ENCODE measurements at places on chromosomes 5 and 9.

DNA sequence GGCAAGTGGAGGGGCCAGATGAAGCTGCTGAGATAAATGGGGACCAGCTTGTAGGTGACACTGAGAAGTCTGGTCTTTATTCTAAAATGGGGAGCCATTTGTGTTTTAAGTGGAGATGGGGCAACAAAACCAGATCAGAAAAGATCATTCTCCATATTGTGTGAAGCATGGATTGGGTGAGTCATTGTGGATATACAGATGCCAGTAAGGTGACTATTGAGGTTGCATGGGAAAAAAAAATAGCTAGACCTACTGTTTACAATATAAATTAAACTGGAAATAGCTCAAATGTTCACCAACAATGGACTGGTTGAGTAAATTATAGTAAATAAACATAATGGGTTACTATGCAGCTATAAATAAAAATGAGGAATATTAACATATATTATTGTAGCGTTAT is 5.4 kb upstream of the MAP1B start:
- no peak for DNase-seq

DNA sequence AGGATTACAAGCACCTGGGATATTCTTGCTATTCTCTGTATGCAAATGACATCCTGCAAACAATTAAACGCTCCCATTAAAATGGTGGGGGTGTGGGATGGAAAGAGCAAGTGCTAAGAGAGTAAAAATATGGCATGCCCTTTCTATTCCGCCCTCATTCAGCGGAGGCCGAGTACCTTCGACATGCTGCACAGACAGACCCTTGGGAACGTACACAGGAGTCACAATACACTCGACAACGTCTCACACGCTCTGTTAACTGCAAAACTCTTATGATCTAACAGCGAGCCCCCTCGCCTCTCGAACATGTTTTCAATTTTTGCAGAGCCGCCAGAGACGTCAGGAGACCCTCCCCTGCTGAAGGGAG is 322.2 kb downstream of the CEMIP2 start:
- no peak for DNase-seq

GRCh38 chr9:122226758-122227574 is 1.8 kb downstream of the LHX6 start:
- DNase-seq, result no peak

- DNase-seq, result no peak
Measured at GRCh38 chr5:175714479-175715085, 56.7 kb downstream of the HRH2 start.

GRCh38 chr5:34831303-34831702 is 7.7 kb upstream of the TTC23L start:
- no peak for DNase-seq

DNA sequence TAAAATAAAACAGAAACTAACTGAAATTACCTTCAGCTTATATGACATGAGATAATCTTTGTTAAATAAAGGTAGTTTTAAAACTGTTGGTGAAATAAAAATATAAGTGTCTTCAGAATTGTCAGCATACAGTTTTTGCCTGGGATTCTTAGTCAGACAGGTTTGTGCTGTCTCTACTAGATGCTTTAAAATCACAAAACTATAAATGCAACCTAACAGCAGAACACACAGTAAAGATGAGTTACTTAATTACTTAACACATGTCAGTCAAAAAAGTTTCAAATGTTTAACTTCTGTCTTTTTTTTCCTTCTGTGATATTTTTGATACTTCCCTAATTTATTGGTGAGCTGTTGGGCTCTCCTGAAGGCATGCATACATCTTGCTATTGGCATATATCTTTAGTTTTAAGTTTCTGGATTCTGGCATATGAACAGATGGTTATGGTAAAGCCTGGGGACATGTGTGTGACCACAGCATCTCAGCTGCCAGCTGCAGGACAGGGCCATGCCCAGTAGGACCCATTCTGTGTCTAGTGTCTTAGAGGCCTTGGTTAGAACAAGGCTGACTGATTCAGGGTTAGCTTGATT is 231.1 kb upstream of the NUDT12 start:
- no peak for DNase-seq

DNA sequence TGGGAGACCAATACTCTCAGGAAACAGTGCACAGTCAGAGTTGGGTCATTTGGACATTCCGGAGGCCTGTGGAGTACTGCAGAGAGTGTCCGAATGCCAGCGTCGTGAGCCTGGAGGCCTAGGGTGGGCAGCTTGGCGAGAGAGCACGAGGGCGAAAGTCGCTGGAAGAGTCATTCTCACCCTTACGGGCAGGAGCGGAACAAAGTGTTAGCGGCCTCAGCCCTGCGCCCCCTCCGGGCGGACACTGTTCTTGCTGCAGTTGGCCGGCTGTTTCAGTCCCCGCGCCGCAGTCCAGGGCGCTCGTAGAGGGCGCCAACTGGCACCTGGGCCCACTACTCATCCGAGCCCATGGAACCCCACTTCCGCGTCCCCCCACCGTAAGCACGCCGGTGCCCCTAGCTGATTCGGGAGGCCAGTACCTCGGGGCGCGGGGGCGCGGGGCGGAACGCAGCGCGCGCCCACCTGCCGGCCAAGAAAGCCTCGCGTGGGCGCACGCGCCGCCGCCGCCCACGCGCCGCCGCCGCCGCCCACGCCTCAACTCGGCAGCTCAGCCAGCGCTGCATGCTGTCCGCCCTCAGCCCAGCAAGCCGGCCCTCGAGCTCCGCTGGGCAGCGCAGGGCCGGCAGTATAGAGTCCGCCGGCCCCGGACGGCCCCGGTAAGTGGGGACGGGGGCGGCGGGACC is 99.7 kb upstream of the CCL21 start:
- no peak for DNase-seq

GRCh38 chr5:58718269-58718978 is 135.5 kb downstream of the RAB3C start:
- no peak for DNase-seq

GRCh38 chr5:149265597-149265996 is 6.1 kb upstream of the AFAP1L1 start:
- DNase-seq, result no peak

GRCh38 chr5:178382754-178383164 is 150.2 kb upstream of the PHYKPL start:
- DNase-seq, result no peak

GRCh38 chr5:158731014-158731413 is 368.7 kb downstream of the EBF1 start:
- no peak for DNase-seq

- DNase-seq, result no peak
Measured at GRCh38 chr5:10160241-10160640, 89.4 kb downstream of the ATPSCKMT start.

DNA sequence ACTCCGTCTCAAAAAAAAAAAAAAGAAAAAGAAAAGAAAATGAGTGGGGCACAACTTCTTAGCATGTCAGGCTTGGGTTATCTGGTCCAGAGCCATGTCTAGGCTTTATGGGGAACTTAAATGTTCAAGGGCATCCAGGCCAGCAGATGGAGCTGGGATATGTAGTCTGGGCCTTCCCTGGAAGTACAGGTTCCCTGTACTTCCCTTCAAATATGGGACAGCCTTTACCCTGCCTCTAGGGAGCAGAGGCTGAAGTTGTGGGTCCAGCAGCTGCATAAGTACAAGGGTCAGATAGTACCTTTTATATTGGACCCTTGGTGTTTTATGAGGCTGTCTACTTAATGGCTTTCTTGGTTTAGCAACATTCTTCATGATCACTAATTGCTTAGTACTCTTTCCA is 42.1 kb downstream of the FAF2 start:
- DNase-seq, result no peak
